ELR (cell line): ENCODE measurements at places on chromosomes 12 and 14.
A peak's percentile ranks its signal among the peaks of the same experiment; 100 is the strongest.

- no peak for DNase-seq
These were observed 19.1 kb upstream of the PGF start for GRCh38 chr14:74974364-74975058.

- DNase-seq: peak; percentile 98
These were observed 58.1 kb upstream of the PCED1B start for GRCh38 chr12:47021298-47021697.

GRCh38 chr14:30016002-30016401, 88.4 kb upstream of the PRKD1 start:
- no peak for DNase-seq

- DNase-seq: no peak
These were observed 6.7 kb upstream of the GPR132 start for GRCh38 chr14:105071942-105072341.

GRCh38 chr14:67820428-67820971, 921 bp downstream of the RAD51B start:
- DNase-seq: peak; percentile 80

GRCh38 chr12:96402061-96402460, 1.8 kb upstream of the CDK17 start:
- no peak for DNase-seq
